H1 (cell line): ENCODE measurements at places on chromosomes 4 and X. TPM values are rescaled to one million over a fixed set of nuclear protein-coding genes. Genes with fewer than 3 reads are reported as not detected.

Gene TEX13D
- total RNA-seq, result 0.07 TPM in 1 of 2 replicates, not detected in the other

Gene GIMD1
- not detected in 2 replicates for total RNA-seq

Gene ENPEP
- total RNA-seq, result 0.61 and 0.63 TPM in 2 replicates

Gene RUFY3
- 33.1 and 36.0 TPM in 2 replicates for total RNA-seq

Gene USP26
- not detected in 2 replicates for total RNA-seq

Gene ASB9
- 0.54 TPM in 1 of 2 replicates, not detected in the other for total RNA-seq

Gene REELD1
- not detected in 2 replicates for total RNA-seq

DNA sequence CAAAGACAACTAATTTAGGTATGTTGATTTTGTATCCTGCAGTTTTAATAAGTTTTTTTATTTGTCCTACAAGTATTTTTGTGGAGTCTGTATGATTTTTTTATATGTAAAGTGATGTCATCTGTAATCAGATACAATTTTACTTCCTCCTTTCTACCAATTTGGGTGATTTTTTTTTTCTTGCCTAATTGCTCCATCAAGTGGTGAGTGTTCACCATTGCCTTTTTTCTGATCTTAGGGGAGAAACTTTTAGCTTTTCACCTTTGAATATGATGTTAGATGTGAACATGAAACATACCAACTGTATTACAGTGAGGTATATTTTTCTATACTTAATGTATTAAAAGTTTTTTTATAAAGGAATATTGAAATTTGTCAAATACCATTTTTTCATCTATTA, 362.3 kb downstream of the PABPC4L start:
- H3K27ac ChIP-seq, result no peak overlapping the region
- no peak overlapping the region for H3K4me3 ChIP-seq
- H3K4me1 ChIP-seq, result no peaks in the 10 kb centered on the region
- H3K27me3 ChIP-seq, result no peaks in the 10 kb centered on the region
- DNase-seq, result no peak

GRCh38 chrX:140572724-140573123, 67.9 kb upstream of the SOX3 start:
- H3K27ac ChIP-seq, result no peak overlapping the region
- no peaks in the 10 kb centered on the region for H3K27me3 ChIP-seq
- no peaks in the 10 kb centered on the region for H3K4me1 ChIP-seq
- no peaks in the 10 kb centered on the region for H3K36me3 ChIP-seq

GRCh38 chr4:41299486-41299885, 42.8 kb downstream of the UCHL1 start:
- H3K4me3 ChIP-seq, result no peak overlapping the region
- no peaks in the 10 kb centered on the region for H3K4me1 ChIP-seq
- DNase-seq, result no peak
- H3K36me3 ChIP-seq, result no peaks in the 10 kb centered on the region
- H3K27ac ChIP-seq, result no peak overlapping the region

GRCh38 chrX:23855569-23855968, 52.2 kb downstream of the APOO start:
- no peak overlapping the region for H3K27ac ChIP-seq
- no peak overlapping the region for H3K4me3 ChIP-seq
- H3K36me3 ChIP-seq, result no peaks in the 10 kb centered on the region
- H3K27me3 ChIP-seq, result no peaks in the 10 kb centered on the region

- H3K36me3 ChIP-seq, result no peaks in the 10 kb centered on the region
- H3K27ac ChIP-seq, result no peak overlapping the region
- H3K4me1 ChIP-seq, result no peaks in the 10 kb centered on the region
- H3K4me3 ChIP-seq, result no peak overlapping the region
Observed at GRCh38 chrX:115462406-115462805, 98.6 kb upstream of the PLS3 start.

DNA sequence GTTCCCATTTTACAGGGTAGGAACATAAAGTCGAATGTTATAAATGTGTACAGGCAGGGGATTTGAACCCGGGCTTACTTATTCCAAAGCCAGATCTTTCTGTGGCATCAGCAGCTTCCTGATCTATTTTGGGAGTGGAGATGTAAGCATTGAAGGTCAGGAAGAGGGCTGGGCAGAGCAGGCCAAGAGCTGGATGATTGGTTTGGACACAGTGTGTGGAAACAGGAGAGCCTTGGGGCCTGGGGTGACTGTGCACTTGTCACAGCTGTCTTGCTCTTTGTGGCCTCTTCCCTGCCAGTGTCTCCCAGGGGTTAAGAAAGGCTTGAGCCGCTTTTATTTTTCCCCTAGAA, 127.9 kb upstream of the ENPP6 start:
- no peaks in the 10 kb centered on the region for H3K27me3 ChIP-seq
- DNase-seq, result no peak
- no peak overlapping the region for H3K27ac ChIP-seq
- no peak overlapping the region for H3K4me3 ChIP-seq
- H3K4me1 ChIP-seq, result peaks cover 9% of the 10 kb centered on the region

- no peak for DNase-seq
- no peaks in the 10 kb centered on the region for H3K36me3 ChIP-seq
- H3K27ac ChIP-seq, result no peak overlapping the region
- H3K4me1 ChIP-seq, result no peaks in the 10 kb centered on the region
- H3K27me3 ChIP-seq, result no peaks in the 10 kb centered on the region
Observed at GRCh38 chr4:6886886-6887285, 22.7 kb upstream of the TBC1D14 start.

- H3K4me3 ChIP-seq, result no peak overlapping the region
- no peak for DNase-seq
- H3K4me1 ChIP-seq, result no peaks in the 10 kb centered on the region
- H3K36me3 ChIP-seq, result no peaks in the 10 kb centered on the region
- H3K27ac ChIP-seq, result no peak overlapping the region
Observed at GRCh38 chr4:12421364-12421763, 992.7 kb upstream of the HS3ST1 start.

- no peaks in the 10 kb centered on the region for H3K27me3 ChIP-seq
- H3K4me1 ChIP-seq, result peaks cover 2% of the 10 kb centered on the region
Observed at GRCh38 chr4:123346951-123347350, 49.6 kb upstream of the SPRY1 start.

DNA sequence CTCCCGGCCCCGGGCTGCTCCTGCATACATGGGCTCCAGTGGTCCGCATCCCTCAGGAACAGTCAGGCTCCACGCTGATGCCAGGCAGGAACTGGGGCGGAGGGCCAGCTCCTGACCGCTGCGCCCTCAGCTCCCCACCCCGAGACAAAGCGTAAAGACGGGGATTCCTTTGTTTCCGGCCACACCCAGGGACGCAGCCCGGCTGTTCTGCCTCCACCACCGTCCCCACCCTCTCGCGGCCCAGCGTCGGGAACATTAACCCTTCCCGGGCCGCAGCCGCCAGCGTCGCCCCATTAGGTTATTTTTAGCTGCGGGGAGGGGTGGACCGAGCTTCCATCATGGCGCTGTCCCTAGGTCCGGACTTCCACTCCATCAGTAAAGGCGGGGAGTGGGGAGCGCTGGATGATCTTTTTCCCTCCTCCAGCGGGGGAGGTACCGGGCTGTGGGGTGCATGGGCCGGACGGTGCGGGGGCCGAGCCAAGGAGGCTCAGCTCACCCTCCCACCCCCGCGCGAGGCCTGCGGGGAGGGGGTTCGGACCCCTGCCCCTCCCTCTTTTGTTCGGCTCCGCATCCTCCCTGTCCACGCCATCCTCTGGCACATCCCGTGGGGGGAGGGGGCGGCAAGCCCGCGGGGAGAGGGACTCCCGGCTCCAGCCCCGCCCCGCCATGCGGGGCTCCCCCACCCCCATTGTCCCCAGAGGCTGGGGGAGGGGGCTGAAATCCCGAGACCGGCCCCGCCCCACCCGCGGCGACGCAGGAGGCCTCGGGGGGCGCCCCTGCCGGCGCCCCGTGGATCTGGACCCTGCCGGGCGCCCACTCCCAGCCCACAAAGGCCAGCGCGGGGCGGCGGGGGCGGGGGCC, 5.3 kb downstream of the CRMP1 start:
- DNase-seq, result peak; percentile 66
- H3K27ac ChIP-seq, result no peak overlapping the region

GRCh38 chrX:38055170-38055847, 49.0 kb downstream of the SYTL5 start:
- no peak overlapping the region for H3K4me3 ChIP-seq
- no peak for DNase-seq
- H3K27me3 ChIP-seq, result no peaks in the 10 kb centered on the region
- H3K27ac ChIP-seq, result no peak overlapping the region
- no peaks in the 10 kb centered on the region for H3K4me1 ChIP-seq
- no peaks in the 10 kb centered on the region for H3K36me3 ChIP-seq

DNA sequence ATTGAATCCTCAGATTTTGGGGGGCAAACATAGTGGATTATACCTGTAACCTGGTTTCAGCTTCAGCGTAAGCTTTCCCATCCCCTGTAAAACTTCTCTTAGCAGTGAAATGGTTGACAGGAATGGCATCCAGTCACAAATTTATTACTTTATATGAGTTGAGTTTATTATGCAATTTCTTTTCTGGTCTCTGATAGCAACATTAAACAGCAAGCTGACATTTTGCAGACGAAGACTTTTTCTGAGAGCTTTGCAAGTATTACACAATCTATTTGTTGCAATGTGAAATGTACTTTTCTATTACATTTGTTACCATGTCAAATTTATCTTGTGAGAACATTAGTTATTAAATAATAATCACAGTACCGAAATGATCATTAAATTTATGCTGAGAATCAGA, 60.6 kb downstream of the GSPT2 start:
- no peaks in the 10 kb centered on the region for H3K27me3 ChIP-seq
- H3K27ac ChIP-seq, result no peak overlapping the region
- H3K4me3 ChIP-seq, result peak overlapping the region; percentile 89

- no peaks in the 10 kb centered on the region for H3K36me3 ChIP-seq
- no peak overlapping the region for H3K27ac ChIP-seq
- DNase-seq, result no peak
- H3K4me3 ChIP-seq, result no peak overlapping the region
- H3K4me1 ChIP-seq, result no peaks in the 10 kb centered on the region
Observed at GRCh38 chr4:81039351-81039972, 9.0 kb downstream of the BMP3 start.

GRCh38 chr4:7857238-7857701, 82.4 kb downstream of the AFAP1 start:
- no peaks in the 10 kb centered on the region for H3K27me3 ChIP-seq
- H3K4me1 ChIP-seq, result peaks cover 13% of the 10 kb centered on the region
- no peaks in the 10 kb centered on the region for H3K36me3 ChIP-seq
- no peak for DNase-seq

- no peaks in the 10 kb centered on the region for H3K36me3 ChIP-seq
- peak overlapping the region; percentile 31; the same call in 1 of the 2 replicates for H3K27ac ChIP-seq
- peaks cover 8% of the 10 kb centered on the region; the same call in 1 of the 2 replicates for H3K4me1 ChIP-seq
- H3K27me3 ChIP-seq, result no peaks in the 10 kb centered on the region
Observed at GRCh38 chrX:13029887-13030771, 14.3 kb downstream of the FAM9C start.

DNA sequence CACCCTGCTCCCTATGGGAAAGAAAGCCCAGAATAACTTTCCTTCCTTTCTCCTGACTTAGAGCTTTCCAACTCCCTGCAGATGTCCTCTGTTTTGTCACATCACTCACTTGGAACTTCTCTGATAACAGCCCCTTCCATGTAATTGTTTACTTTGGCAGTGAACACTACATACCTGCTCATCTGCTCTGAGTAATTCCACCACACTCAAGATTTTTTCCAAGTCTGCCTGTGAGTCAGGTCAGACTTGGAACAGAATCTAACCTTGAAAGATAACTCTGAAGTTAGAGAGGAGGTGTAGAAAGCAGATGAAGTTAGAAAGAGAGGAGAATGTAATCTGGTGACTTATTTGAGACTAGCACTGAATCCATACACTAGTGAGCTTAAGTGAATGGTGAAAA, 7.4 kb downstream of the MAGEB10 start:
- H3K4me3 ChIP-seq, result no peak overlapping the region
- DNase-seq, result no peak

- H3K27ac ChIP-seq, result no peak overlapping the region
- no peaks in the 10 kb centered on the region for H3K36me3 ChIP-seq
- no peak overlapping the region for H3K4me3 ChIP-seq
- H3K4me1 ChIP-seq, result peaks cover 1% of the 10 kb centered on the region
- no peaks in the 10 kb centered on the region for H3K27me3 ChIP-seq
Observed at GRCh38 chr4:153497988-153498967, 32.1 kb downstream of the TMEM131L start.

DNA sequence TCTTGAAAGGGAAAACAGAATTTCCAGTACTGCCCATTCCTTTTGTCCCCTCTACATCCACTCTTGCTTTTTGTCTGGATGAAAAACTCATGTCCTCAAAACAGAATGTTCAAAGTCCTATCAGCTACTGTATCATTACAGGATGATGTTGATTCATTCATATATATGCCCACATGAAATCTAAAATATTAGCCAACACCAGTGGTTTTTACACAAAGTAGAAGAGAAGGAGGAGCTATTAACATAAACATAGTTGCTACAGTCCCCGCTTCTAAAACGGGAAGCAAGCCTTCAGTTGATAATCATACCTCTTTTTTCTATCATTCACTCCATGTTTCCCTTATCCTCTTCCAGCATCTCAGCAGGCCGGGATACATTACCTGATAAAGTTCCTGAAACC, 7.7 kb upstream of the THOC2 start:
- H3K27me3 ChIP-seq, result no peaks in the 10 kb centered on the region
- H3K4me3 ChIP-seq, result no peak overlapping the region
- no peak overlapping the region for H3K27ac ChIP-seq
- H3K36me3 ChIP-seq, result no peaks in the 10 kb centered on the region
- H3K4me1 ChIP-seq, result no peaks in the 10 kb centered on the region
- DNase-seq, result no peak

DNA sequence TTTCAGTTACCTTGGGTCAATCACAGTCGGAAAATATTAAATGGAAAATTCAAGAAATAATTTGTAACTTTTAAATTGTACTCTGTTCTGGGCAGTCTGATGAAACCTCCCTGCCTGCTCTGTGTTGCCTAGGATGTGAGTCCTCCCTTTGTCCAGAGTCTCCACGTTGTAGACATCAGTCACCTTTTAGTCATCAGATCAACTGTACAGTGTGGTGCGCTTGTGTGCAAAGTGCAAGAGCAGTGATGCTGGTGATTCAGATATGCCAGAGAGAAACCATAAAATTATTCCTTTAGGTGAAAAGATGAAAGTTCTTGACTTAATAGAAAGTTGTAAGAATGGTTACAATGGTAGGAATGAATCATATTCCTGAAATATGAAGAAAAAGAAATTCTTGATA, 1.4 kb downstream of the SPATA4 start:
- no peaks in the 10 kb centered on the region for H3K36me3 ChIP-seq
- no peak overlapping the region for H3K27ac ChIP-seq
- no peak for DNase-seq
- H3K27me3 ChIP-seq, result no peaks in the 10 kb centered on the region
- H3K4me3 ChIP-seq, result no peak overlapping the region

DNA sequence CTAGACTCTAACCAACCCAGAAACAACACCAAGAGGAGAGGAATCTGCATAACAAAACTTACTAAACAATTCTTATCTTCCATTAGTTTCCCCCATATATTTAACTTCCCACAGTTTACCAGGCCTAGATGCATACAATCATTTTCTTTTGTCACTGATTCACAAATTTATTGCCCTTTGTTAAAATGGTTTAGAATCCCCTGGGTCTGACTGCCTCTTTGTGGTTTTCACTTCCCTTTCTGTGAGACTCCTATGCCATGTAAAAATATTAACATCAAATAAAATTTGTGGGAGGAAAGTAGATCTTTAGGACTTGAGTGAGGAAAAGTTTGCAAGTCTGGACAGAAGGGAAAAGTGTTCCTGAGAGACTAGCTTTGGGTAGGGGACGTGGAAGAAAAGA, 393.8 kb upstream of the CNKSR2 start:
- H3K27me3 ChIP-seq, result no peaks in the 10 kb centered on the region
- no peaks in the 10 kb centered on the region for H3K36me3 ChIP-seq
- no peak overlapping the region for H3K27ac ChIP-seq
- H3K4me1 ChIP-seq, result no peaks in the 10 kb centered on the region
- DNase-seq, result no peak

- H3K4me3 ChIP-seq, result no peak overlapping the region
- no peak overlapping the region for H3K27ac ChIP-seq
- no peaks in the 10 kb centered on the region for H3K36me3 ChIP-seq
- DNase-seq, result no peak
- no peaks in the 10 kb centered on the region for H3K27me3 ChIP-seq
- no peaks in the 10 kb centered on the region for H3K4me1 ChIP-seq
Observed at GRCh38 chr4:175639346-175639745, 172.7 kb downstream of the GPM6A start.
